ENCODE measurements at places on chromosomes 16 and 17.

DNA sequence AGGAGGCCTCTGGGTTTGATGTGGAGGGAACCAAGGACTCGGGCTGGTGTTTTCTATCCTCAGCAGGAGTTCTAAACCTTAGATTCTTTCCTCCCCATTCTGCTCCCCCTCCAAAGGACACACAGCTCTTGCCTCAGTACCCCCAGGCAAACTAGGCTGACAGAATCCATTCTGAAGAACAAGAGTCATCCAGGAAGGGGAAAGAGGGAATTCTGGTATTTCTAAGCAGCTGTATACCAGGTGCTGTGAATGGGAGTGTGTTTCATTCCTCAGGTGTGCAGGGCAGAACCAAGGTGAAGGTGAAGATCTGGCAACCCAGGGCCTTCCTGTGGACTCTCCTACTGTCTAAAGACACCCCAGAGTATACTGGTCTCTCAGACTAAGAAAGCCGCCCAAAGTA is 4.1 kb downstream of the INPP5K start:
- H3K36me3 ChIP-seq: peaks cover 40% of the 10 kb centered on the region
- H3K27me3 ChIP-seq: no peaks in the 10 kb centered on the region
- no peak overlapping the region for H3K4me3 ChIP-seq
- DNase-seq: no peak
- peaks cover 3% of the 10 kb centered on the region for H3K4me1 ChIP-seq

GRCh38 chr17:77235370-77235941 is 94.7 kb downstream of the SEC14L1 start:
- H3K27ac ChIP-seq: peak overlapping the region; percentile 82
- H3K4me1 ChIP-seq: peaks cover 11% of the 10 kb centered on the region
- no peaks in the 10 kb centered on the region for H3K36me3 ChIP-seq
- H3K27me3 ChIP-seq: no peaks in the 10 kb centered on the region

- no peak for DNase-seq
- H3K27me3 ChIP-seq: no peaks in the 10 kb centered on the region
- peaks cover 9% of the 10 kb centered on the region for H3K36me3 ChIP-seq
These were observed 1.9 kb downstream of the GIT1 start for GRCh38 chr17:29587591-29587990.

DNA sequence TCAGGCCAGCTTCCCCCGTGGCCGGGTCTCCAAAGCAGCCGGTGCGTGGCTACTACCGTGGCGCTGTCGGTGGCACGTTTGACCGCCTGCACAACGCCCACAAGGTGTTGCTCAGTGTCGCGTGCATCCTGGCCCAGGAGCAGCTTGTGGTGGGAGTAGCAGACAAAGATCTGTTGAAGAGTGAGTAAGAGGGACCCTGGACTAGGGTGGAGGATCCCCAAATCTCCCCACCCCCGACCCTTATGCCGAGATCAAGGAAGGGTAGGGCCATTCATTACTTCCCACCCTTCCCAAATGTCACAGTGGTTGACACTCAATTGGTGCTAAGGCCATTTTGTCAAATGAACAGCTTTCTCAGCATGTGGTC is 1.2 kb downstream of the COASY start:
- no peaks in the 10 kb centered on the region for H3K27me3 ChIP-seq
- H3K4me3 ChIP-seq: peak overlapping the region; percentile 78
- H3K36me3 ChIP-seq: peaks cover 33% of the 10 kb centered on the region
- H3K4me1 ChIP-seq: peaks cover 42% of the 10 kb centered on the region

GRCh38 chr17:74032222-74032621 is 171.3 kb upstream of the RPL38 start:
- no peaks in the 10 kb centered on the region for H3K36me3 ChIP-seq
- peaks cover 11% of the 10 kb centered on the region for H3K27me3 ChIP-seq
- DNase-seq: no peak

DNA sequence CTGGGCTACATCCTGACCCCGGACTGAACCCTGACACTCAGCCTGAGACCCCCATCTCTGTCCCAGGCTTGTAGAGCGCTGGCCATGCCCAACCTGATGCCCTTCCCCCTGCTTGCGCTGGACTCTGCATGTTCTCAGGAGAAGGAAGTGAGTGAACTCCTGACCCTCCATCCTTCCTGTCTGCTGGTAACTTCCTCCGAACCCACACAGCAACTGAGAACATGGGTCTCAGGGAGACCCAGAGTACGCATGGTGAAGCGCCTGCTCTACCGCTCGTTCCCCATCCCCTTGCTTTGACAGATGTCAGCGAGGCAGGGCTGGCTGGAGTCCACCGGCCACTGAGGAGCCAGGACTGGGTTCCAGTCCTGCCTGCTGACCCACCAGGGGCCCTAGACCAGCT is 6.1 kb downstream of the CAMKK1 start:
- peaks cover 42% of the 10 kb centered on the region for H3K36me3 ChIP-seq
- no peak overlapping the region for H3K4me3 ChIP-seq
- H3K27ac ChIP-seq: no peak overlapping the region
- H3K27me3 ChIP-seq: no peaks in the 10 kb centered on the region
- peaks cover 78% of the 10 kb centered on the region for H3K4me1 ChIP-seq
- DNase-seq: no peak

DNA sequence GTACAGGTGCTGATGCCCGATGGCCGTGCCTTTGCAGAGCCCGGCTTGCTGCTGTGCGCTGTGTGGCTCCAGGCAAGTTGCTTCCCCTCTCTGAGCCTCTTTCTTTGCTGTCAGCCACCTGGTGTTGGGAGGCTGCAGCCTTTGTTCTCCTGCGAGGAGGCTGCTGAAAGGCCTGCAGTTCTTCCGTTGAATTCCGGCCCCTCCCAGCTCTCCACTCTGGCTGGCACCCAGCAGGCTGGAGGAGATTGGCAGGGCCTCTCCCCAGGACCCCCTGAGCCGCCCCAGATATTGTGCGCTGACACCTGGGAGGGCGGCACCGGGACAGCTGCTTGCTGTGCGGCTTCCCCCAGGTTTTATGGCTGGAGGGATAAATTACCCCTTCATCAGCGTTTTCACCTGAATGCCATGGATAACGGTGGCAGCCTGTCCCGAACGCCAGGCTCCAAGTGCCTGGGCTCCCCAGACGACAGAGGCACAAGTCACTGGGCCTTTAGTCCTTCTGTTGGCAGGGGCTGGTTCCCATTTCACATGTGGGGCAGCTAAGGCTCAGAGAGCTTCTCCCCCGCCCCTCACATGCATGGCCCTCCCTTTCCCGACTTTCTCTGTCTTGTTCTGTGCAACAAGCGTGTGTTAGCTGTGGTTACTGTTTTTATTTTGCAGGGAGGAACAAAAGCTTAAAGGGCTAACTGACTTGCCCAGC is 35.1 kb upstream of the GSE1 start:
- no peaks in the 10 kb centered on the region for H3K27me3 ChIP-seq
- DNase-seq: no peak
- peaks cover 6% of the 10 kb centered on the region for H3K36me3 ChIP-seq
- H3K4me3 ChIP-seq: no peak overlapping the region

DNA sequence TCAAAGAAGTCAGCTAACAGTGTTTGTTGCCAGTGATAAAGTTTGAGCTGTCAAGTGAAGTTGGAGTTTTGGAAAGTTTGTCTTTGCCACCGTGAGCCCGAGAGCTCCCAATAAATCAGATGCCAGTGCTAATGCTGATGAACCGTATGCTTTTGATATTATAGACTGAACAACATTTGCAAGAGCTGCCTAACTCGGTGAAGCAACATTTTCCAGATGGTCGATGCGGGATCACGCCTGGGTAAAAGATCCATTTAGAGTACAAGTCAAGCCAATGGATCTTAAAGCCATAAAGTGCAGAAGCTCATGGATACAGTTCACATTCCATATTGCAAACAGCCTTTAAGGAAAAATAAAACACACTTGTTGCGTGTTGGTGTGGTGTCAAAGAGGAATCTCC is 9.6 kb downstream of the BANP start:
- no peak overlapping the region for H3K4me3 ChIP-seq
- H3K36me3 ChIP-seq: no peaks in the 10 kb centered on the region
- peaks cover 23% of the 10 kb centered on the region for H3K4me1 ChIP-seq

DNA sequence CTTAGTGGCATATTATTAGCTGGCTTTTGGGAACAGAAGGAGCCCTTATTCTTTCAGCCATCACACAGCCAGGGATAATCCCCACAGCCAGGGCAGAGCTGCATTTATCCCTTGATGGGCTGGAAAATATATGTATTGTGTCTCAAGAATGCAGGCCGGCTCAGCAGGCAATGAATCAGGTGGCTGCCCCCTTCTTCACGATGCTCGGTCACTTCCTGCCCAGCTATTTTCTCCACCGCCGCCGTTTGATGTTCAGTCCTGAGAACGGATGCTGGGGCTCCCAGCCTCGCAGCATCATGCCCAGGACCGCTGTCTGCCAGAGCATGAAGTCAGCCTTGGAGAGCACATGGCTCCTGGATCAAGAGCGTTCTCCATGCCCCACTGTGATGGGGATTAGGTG is 4.3 kb upstream of the MYH3 start:
- no peaks in the 10 kb centered on the region for H3K27me3 ChIP-seq
- no peak overlapping the region for H3K27ac ChIP-seq
- no peaks in the 10 kb centered on the region for H3K4me1 ChIP-seq
- peaks cover 5% of the 10 kb centered on the region for H3K36me3 ChIP-seq
- DNase-seq: no peak
- H3K4me3 ChIP-seq: no peak overlapping the region

GRCh38 chr17:75244133-75244866 is 17.1 kb downstream of the GGA3 start:
- H3K4me3 ChIP-seq: no peak overlapping the region
- H3K27me3 ChIP-seq: no peaks in the 10 kb centered on the region
- no peak for DNase-seq
- H3K27ac ChIP-seq: no peak overlapping the region
- H3K36me3 ChIP-seq: peaks cover 72% of the 10 kb centered on the region

DNA sequence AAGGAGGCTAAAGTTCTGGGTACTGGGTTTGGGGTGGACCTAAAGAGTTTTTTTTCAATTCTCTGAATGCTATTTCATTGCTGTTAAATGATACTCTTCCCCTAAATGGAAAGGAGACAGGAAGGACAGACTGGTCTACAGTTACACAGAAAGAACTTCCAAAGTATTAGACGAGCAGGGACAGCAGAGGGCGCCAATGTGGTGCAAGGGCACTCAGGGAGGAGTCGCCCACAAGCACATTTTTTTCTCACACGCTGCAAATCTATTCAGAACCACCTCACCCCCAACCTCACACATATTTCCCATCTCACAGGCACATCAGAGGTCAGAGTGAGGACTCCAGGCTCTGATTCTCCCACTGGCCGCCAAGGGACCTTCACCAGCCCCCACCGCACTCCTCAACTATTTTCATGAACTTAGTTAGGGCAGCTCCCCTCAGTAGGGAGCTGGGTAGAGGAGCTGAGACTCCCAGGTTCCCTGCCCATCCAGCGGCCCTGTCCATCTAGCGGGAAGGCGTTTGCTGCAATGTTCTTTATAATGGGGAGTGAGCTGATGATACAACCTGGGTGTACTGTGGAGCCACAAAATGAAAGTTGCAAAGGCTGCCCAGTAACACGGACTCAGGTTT is 6.8 kb upstream of the CA4 start:
- peak; percentile 89 for DNase-seq
- H3K27ac ChIP-seq: no peak overlapping the region
- H3K4me3 ChIP-seq: peak overlapping the region; percentile 70
- H3K27me3 ChIP-seq: peaks cover 74% of the 10 kb centered on the region
- peaks cover 4% of the 10 kb centered on the region for H3K36me3 ChIP-seq
- H3K4me1 ChIP-seq: peaks cover 36% of the 10 kb centered on the region

- H3K27ac ChIP-seq: no peak overlapping the region
- peaks cover 65% of the 10 kb centered on the region for H3K36me3 ChIP-seq
- H3K4me1 ChIP-seq: peaks cover 25% of the 10 kb centered on the region
These were observed 20.6 kb downstream of the HIC1 start for GRCh38 chr17:2075336-2076086.

GRCh38 chr16:49605536-49606254 is 232.1 kb downstream of the C16orf78 start:
- H3K27me3 ChIP-seq: peaks cover 15% of the 10 kb centered on the region
- DNase-seq: no peak
- H3K36me3 ChIP-seq: no peaks in the 10 kb centered on the region
- H3K4me1 ChIP-seq: peaks cover 20% of the 10 kb centered on the region
- H3K4me3 ChIP-seq: no peak overlapping the region

DNA sequence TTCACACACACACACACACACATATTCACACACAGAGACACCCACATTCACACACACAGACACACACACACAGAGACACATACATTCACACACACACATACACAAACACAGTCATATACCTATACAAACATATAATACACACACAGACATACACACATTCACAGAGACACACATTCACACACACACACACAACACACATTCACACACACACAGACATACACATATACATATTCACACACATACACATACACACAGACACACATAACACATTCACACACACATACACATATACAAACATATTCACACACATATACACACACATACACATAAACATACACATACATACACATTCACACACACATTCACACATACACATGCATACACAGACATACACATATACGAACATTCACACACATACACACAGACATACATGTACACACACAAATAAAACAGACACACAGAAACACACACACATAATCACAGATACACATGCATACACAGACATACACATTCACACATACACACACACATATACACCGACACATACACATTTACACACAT is 7.9 kb downstream of the PRCD start:
- no peaks in the 10 kb centered on the region for H3K27me3 ChIP-seq
- no peak overlapping the region for H3K4me3 ChIP-seq
- H3K27ac ChIP-seq: no peak overlapping the region
- peaks cover 36% of the 10 kb centered on the region for H3K4me1 ChIP-seq

GRCh38 chr17:6376931-6377361 is 58.0 kb downstream of the AIPL1 start:
- no peaks in the 10 kb centered on the region for H3K36me3 ChIP-seq
- H3K4me3 ChIP-seq: no peak overlapping the region

GRCh38 chr16:3281222-3281820 is 2.0 kb upstream of the ZNF263 start:
- H3K4me3 ChIP-seq: no peak overlapping the region
- peaks cover 12% of the 10 kb centered on the region for H3K36me3 ChIP-seq
- H3K4me1 ChIP-seq: peaks cover 13% of the 10 kb centered on the region
- no peaks in the 10 kb centered on the region for H3K27me3 ChIP-seq

GRCh38 chr17:58105093-58105492 is 21.9 kb downstream of the DYNLL2 start:
- no peak for DNase-seq
- no peaks in the 10 kb centered on the region for H3K36me3 ChIP-seq
- peaks cover 4% of the 10 kb centered on the region for H3K27me3 ChIP-seq
- no peaks in the 10 kb centered on the region for H3K4me1 ChIP-seq
- no peak overlapping the region for H3K4me3 ChIP-seq

GRCh38 chr16:88936008-88936555 is 40.9 kb downstream of the CBFA2T3 start:
- no peak for DNase-seq
- H3K27ac ChIP-seq: no peak overlapping the region
- H3K27me3 ChIP-seq: peaks cover 54% of the 10 kb centered on the region
- H3K4me3 ChIP-seq: no peak overlapping the region

GRCh38 chr17:82948081-82948511 is 108.3 kb upstream of the ZNF750 start:
- no peak for DNase-seq
- H3K27ac ChIP-seq: no peak overlapping the region
- no peaks in the 10 kb centered on the region for H3K4me1 ChIP-seq
- H3K27me3 ChIP-seq: no peaks in the 10 kb centered on the region

DNA sequence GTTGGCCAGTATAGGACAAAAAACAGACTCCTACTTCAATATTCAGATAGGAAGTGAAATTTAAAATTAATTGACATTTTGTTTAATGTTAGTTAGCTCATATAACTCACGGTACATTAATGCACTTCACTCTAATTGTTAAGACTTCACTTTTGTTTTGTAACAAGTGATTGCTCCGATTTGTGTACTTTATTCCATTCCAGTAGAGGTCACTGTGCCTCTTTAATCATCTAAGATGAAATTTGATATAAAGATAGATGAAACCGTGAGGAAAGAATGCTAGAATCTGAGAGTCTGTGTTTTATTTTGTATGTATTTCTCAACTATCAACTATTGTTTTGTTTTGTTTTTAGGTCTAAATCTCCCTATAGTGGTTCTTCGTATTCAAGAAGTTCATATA is 29.0 kb downstream of the RBBP6 start:
- no peak for DNase-seq
- H3K4me3 ChIP-seq: no peak overlapping the region
- H3K27me3 ChIP-seq: no peaks in the 10 kb centered on the region
- H3K36me3 ChIP-seq: peaks cover 98% of the 10 kb centered on the region
- H3K4me1 ChIP-seq: no peaks in the 10 kb centered on the region

Data from mesenchymal stem cell (in vitro differentiated cells and primary cell).